ENCODE measurements at places on chromosomes 6 and 20.

- DNase-seq = no peak
These were observed 34.1 kb downstream of the HFE start for GRCh38 chr6:26121141-26122004.

DNA sequence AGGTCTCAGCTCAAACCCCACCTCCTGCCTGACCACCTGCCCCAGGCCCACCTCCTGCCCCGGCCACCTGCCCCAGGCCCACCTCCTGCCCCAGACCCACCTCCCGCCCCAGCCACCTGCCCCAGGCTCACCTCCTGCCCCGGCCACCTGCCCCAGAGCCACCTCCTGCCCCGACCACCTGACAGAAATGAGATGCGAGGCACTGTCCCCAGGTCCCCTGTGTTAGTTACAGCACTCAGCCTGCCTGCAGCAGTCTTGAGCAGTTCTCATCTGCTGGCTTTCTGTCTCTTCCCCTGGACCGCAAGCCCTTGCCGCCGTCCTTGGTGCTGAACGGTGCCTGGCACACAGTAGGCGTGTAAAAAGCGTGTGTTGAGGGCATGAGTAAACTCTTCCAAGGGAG, 79.5 kb downstream of the CDH4 start:
- no peak for DNase-seq

DNA sequence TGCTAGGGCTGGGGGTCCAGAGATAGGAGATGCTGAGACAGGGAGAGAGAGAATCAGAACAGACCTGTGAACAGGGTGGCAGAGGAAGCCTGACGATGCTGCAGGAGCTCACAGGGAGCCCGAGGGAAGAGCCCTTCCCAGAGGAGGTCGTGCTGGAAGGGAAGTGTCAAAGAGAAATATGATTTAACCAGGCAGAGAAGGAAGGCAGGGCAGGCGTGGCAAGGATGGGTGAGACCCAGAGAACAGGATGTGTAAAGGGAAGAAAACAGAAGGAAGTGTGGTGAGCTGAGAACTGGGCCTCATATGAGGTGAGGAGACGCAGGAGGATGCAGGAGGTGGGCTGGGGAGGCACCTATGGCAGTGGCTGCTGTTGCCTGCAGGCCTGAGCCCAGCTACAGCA, 105.6 kb downstream of the ZDHHC14 start:
- no peak for DNase-seq

DNA sequence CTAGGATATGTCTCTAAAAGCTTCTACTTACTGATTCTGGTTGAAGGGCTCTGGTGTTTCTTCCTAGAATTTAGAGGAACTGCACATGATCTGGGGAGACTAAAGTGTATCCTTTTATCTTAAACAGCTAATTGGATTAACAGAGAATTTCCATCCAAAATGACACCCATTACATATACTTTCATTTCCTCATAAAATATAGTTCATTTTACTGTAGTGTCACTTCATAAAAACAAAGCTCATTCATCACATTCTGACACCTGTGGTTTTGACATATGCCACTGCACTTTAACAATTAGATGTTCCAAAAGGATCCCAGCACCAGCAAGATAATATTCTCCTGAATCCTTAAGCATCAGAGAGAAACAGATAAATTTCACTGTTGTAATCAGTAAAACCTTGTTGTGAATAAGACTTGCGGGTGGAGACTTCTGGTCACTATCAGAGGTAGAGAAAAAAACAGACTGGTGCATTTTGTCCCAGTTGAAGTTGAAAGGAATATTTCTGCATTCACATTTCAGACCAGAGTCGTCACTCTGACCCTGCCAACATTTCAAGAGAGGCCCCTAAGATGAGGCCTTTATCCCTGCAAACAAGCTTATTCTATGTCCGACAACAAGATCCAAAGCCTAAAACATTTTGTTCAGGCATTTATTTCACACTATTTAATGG, 175.3 kb upstream of the BMP5 start:
- DNase-seq = no peak

DNA sequence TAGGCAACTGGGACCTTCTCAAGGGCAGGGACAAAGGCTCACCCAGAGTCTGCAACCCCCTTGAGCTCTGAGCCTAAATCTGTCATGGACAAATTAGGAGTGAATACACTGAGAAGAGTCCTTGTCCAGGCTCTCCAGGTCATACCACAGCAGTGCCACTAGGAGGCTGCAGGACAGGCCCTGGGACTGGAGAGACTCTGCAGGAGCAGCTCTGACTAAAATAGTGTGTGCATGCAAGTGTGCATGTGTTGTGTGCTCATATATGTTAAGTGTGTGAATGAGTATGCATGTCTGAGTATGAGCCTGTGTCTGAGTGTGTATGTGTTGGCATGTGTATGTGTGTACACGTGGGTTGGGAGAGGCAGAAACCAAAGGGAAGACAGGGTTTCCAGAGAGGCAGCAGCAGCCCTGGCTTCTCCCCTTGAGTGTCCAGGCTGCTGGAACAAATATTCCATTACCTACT, 27.1 kb downstream of the MRPL14 start:
- no peak for DNase-seq

GRCh38 chr6:144352331-144352730, 67.2 kb downstream of the UTRN start:
- DNase-seq = no peak

DNA sequence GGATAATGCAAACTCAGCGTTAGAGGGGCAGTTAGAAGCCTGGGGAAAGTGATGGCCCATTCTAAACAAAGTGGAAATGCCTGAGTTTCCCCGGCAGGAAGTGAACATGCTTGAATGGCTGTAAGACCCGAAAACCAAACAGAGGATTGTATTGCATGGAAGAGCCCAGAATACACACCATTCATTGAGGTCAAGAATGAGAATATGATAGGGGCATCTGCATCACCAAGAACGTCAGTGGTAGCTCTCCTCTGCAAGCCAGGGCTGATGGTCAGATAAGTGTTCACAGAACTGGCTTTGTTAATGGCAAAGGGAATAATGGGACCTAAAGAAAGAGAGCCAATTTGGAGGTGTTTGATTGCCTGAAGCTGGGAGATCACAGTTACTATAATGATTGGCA, 663.4 kb downstream of the KHDRBS2 start:
- DNase-seq = no peak

DNA sequence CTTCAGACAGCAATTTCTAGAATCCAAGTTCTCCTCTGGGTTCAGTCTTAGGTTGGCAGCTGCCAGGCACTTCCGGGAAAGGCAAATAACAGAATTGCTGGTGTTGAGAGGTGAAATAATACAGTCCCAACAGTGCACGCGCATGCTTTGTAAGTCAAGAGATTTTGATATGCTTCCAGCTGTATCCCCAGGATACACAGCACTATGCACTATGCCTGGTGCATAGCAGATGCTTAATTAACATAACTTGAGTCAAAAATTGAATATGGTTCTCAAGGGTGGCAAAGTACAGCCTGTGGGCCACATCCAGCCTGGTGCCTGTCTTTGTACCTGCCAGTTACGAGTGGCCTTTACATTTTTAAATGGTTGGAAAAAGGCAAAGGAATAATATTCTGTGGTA, 18.9 kb upstream of the PMEPA1 start:
- no peak for DNase-seq

- no peak for DNase-seq
These were observed 8.1 kb upstream of the DLGAP4 start for GRCh38 chr20:36298061-36298460.

DNA sequence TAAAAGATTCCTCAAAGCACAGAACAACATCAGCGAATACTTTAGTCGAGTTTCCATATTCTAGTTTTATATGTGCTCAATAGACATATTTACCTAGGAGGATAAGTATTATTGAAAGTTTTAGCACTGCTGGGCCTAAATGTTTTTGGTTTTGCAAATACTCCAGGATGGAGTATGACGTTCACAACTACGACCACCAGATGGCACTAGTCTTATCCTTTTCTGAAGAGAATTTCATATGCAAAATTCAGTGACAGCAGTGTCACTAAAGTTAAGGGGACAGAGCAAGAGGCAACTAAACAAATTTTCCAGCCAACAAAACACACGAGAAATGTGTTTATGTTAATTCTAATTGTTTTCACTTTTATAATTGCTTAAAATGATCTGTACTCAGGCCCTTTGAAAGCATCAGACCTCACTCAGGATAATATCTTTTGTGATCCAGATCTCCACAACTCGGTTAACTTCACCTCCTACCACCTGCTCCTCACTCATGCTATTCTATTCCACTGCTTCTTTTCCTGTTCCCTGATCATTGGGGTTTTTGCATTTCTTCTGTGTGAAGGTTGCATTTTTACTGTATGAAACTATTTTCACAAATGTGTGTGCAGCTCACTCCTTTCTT, 220.8 kb downstream of the TRDN start:
- peak; percentile 81 for DNase-seq

DNA sequence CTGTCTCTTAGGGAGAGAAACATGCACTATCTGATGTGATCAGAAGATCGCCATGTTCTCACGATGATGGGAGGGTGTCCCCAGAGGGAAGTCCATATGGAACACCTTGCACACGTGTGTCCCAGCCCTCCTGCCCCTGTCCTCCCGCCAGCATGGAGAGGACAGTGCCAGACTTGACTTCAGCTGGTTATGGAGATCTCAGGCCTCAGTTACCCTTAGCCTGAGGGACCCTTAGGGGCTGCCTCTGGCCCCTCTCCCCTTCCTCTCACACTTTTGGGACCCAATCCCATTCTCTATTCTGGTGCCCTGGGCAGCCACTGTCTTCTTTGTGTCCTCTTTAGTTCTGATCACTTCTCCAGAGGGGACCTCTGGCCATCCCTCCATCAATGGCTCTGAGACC, 1.6 kb downstream of the TREML4 start:
- DNase-seq = no peak

DNA sequence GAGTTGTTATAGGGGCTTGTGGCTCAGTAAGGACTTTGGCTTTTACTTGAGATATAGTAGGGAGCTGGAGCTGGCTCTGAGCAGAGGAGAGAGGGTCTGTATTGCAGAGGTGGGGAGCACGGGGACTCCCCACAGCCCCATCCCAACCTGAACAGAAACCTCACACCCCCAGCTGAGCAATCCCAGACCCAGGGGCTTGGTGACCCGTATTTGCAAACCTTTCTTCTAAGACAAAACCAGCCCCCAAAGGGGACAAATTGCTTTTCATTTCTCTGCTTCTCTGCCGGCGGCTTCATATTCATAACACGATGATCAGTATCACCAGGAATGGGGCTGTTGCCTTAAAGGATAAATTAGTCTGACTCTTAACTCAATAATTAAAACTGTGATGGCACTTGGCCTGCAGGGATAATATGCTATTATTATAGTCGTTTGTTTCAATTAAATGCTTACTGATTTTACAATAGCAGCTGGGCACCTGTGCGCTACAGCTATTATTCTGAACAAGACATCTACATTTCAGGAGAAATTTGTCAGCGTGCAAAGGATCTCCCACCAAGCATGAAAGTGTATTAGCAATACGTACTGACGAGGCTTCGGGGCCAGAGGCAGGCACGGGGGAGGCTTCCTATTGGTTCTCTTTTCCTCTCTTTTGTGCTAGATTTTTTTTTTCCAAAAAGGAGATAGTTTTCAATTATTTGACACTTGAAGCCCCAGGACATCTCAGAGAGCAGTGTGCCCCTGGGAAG, 118.1 kb downstream of the TOX2 start:
- no peak for DNase-seq

DNA sequence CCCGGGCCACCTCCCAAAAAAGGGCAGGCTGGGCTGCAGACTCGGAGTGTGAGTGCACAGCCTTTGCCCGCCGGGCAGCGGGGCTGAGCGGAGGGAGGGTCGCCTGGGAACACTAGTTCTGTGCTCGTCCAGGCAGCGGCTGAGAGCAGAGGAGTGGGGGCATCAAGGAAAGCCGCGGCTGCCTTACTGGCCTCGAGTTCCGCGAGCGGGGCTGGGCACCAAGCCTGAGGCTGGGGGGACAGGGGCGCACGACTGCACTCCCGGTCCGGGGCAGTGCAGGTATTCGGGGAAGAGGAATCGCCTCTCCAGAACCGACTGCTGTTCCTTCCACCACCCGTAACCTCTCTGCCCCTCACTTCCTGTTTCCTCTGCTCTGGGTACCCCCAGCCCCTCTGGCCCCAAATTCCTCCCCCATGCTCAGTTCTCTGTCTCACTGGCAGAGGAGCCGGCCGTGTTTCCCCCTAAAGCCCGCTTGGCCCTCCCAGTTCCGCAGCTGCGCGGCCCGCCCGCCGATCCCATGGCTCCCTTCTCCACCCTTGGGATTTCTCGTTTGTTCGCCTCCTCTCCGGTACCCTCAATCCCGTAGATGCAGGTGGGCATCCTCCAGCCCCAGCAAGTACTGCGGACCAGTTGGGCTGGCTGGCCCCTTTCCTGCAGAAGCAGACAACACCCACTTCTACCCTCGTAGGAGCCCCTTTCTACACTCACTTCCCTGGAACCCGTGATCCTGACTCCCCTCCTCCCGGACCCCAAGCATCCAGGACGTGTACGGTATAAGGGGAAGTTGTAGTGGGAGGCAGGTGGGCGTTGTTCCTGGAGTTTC, 5.1 kb downstream of the RING1 start:
- peak; percentile 19 for DNase-seq

- DNase-seq = no peak
These were observed 38.6 kb downstream of the HEBP2 start for GRCh38 chr6:138442663-138443062.

DNA sequence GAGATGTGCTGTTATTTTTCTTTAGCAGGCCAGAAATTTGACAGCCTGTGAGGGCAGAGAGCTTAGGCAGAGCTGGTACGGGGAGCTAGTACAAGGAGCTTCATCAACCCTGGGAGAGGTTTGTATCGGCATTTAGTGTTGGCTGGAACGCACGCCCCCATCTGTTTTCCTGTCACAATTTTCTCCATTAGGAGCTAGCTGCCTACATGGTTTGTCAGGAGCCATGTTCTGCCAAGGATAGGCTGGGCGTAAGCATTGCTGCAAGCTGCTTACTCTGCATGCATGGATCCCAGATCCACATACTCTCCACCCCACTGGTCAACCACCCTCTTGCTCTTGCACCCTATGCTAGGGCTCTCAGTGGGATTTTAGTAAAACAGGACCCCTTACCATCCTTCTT, 449.0 kb upstream of the CHD6 start:
- no peak for DNase-seq

- peak; percentile 36 for DNase-seq
These were observed 35.6 kb upstream of the PNRC1 start for GRCh38 chr6:89045011-89045387.

GRCh38 chr20:49397525-49397924, 84.9 kb downstream of the KCNB1 start:
- DNase-seq = no peak

GRCh38 chr20:47296950-47297349, 59.5 kb downstream of the ZMYND8 start:
- DNase-seq = no peak

DNA sequence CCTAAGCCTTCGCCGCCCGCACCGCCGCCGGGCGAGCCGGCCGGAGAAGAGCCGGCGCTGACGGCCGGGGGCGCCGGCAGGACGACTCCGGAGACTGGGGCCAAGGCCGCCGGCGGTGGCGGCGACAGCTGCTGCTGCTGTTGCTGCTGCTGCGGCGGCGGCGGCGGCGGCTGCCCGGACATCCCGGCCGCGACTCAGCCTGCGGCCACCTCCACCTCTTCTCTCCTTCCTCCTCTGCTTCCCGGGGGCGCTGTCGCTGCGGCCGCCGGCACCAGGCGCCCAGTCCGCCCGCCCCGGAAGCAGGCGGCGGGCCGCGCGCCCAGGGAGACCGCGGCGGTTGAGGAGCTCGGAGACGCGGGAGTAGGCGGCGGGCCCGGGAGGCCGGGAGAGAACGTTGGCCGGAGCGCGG, 307 bp downstream of the RANBP9 start:
- DNase-seq = no peak

GRCh38 chr20:17560344-17561074, 9.4 kb upstream of the DSTN start:
- no peak for DNase-seq

GRCh38 chr20:14360416-14360815, 23.0 kb upstream of the FLRT3 start:
- DNase-seq = no peak

GRCh38 chr6:43782764-43783513, 12.9 kb downstream of the VEGFA start:
- DNase-seq = no peak

Data from midbrain (tissue), 1 donor.